Smooth muscle cell of the coronary artery (primary cell): ENCODE measurements at places on chromosomes 7 and 10. TPM values are rescaled to one million over a fixed set of nuclear protein-coding genes. Genes with fewer than 3 reads are reported as not detected.

OR2A7 gene
- 0.23 TPM in 1 of 2 replicates, not detected in the other for total RNA-seq

AEBP1 gene
- total RNA-seq: 80.0 and 122 TPM in 2 replicates

ANKRD2 gene
- total RNA-seq: 0.15 and 0.59 TPM in 2 replicates

TDRD1 gene
- 2.8 and 7.7 TPM in 2 replicates for total RNA-seq

TEX47 gene
- not detected in 2 replicates for total RNA-seq

AMPH gene
- total RNA-seq: 0.23 and 3.9 TPM in 2 replicates

FAM25A gene
- total RNA-seq: not detected in 2 replicates

CCL24 gene
- not detected in 2 replicates for total RNA-seq

CDHR1 gene
- not detected in 2 replicates for total RNA-seq

SCART1 gene
- 1.3 and 2.7 TPM in 2 replicates for total RNA-seq

SPDYE16 gene
- total RNA-seq: 0.12 and 0.15 TPM in 2 replicates

BLNK gene
- total RNA-seq: not detected in 2 replicates

CYP2E1 gene
- total RNA-seq: 0.53 and 0.59 TPM in 2 replicates

TAS2R4 gene
- 0.38 and 0.70 TPM in 2 replicates for total RNA-seq

NRG3 gene
- 0.15 TPM in 1 of 2 replicates, not detected in the other for total RNA-seq

C10orf67 gene
- total RNA-seq: not detected in 2 replicates

GNGT1 gene
- total RNA-seq: not detected in 2 replicates

LIPJ gene
- total RNA-seq: not detected in 2 replicates

GATA3 gene
- total RNA-seq: 0.08 TPM in 1 of 2 replicates, not detected in the other

AKR1C3 gene
- total RNA-seq: 132 and 308 TPM in 2 replicates

FKBP14 gene
- 17.6 and 40.5 TPM in 2 replicates for total RNA-seq

PRTFDC1 gene
- total RNA-seq: 12.6 and 40.1 TPM in 2 replicates

MRC1 gene
- 0.12 TPM in 1 of 2 replicates, not detected in the other for total RNA-seq

KCND2 gene
- 0.90 and 21.8 TPM in 2 replicates for total RNA-seq

ACTA2 gene
- total RNA-seq: 131 and 480 TPM in 2 replicates

MYH16 gene
- total RNA-seq: 0.08 TPM in 1 of 2 replicates, not detected in the other

SEMA3A gene
- 6.0 and 91.7 TPM in 2 replicates for total RNA-seq

BAMBI gene
- 13.1 and 19.4 TPM in 2 replicates for total RNA-seq

STEAP1B gene
- 7.3 and 10.8 TPM in 2 replicates for total RNA-seq

LIPF gene
- total RNA-seq: not detected in 2 replicates
